ENCODE measurements at places on chromosomes 7 and 10.

GRCh38 chr7:111942450-111943081, 263.6 kb downstream of the DOCK4 start:
- DNase-seq, result no peak

GRCh38 chr10:123567984-123568739, 98.0 kb upstream of the GPR26 start:
- DNase-seq, result no peak

GRCh38 chr7:151775547-151776443, 101.1 kb downstream of the PRKAG2 start:
- no peak for DNase-seq

- no peak for DNase-seq
These were observed 34.2 kb upstream of the GNA12 start for GRCh38 chr7:2878306-2878705.

DNA sequence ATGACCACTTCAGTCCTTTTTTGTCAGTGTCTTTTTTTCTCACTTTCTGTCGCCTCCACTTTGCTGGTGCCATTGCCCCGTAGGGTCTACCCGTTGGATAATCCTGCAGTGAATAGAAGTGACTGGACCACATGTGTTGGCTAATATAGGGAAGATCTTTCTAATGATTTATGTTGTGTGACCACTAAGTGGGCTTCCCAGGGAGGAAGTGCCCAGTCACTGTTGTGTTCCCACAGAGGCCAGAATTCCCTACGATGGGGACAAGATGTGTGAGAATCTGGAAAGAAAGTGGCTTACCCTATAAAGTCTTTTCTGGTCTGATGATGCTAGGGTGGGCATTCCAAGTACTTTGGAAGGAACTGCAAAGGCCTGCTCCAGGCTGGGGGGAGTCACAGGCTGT, 28.4 kb upstream of the SMC3 start:
- no peak for DNase-seq

- DNase-seq, result no peak
These were observed 79.6 kb downstream of the INPP5A start for GRCh38 chr10:132616996-132617736.

All from naive B cell (primary cell).